Bronchus fibroblast of lung (primary cell): ENCODE measurements at places on chromosomes 11 and 22. TPM values are rescaled to one million over a fixed set of nuclear protein-coding genes. Genes with fewer than 3 reads are reported as not detected.

The P2RY6 gene
- total RNA-seq, result 0.15 TPM in 1 of 2 replicates, not detected in the other

The MS4A6E gene
- not detected in 2 replicates for total RNA-seq

The TMEM86A gene
- 0.45 and 0.50 TPM in 2 replicates for total RNA-seq

The LRP4 gene
- total RNA-seq, result 1.2 TPM in 2 replicates

The TMPRSS4 gene
- not detected in 2 replicates for total RNA-seq

The YPEL4 gene
- total RNA-seq, result 0.17 and 0.45 TPM in 2 replicates

The APOL6 gene
- total RNA-seq, result 4.3 and 5.0 TPM in 2 replicates
